Activated T-cell treated with anti-CD3 and anti-CD28 coated beads, Interleukin-2, amount 50 U/mL, for 4 hours (primary cell): ENCODE measurements at places on chromosomes 2 and 18. TPM values are rescaled to one million over a fixed set of nuclear protein-coding genes. Genes with fewer than 3 reads are reported as not detected.
A peak's percentile ranks its signal among the peaks of the same experiment; 100 is the strongest.

DNA sequence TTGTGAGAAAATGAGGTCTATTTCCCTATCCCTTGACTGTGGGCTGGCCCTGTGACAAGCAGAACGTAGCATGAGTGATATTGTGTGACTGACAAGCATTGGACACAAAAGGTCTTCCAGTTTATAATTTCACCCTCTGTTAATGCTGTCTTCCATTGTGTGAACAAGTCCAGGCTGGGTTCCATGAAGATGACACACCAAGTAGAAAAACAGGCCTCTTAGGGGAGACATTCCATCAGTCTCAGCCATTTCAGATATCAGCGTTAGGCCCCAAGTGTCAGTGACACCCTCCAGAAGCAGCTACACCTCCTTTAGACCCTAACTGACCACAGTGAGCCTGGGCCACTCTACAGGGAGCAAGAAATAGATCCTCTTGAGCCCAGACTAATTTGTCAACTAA lies 511.3 kb downstream of the FBXO15 start:
- no peak for DNase-seq

- DNase-seq: no peak
Measured at GRCh38 chr2:137523931-137524330, 440.3 kb upstream of the HNMT start.

GRCh38 chr2:11764920-11765319 lies 18.5 kb downstream of the LPIN1 start:
- DNase-seq: no peak

- DNase-seq: peak; percentile 56
Measured at GRCh38 chr18:63322908-63323634, 3.5 kb upstream of the BCL2 start.

DNA sequence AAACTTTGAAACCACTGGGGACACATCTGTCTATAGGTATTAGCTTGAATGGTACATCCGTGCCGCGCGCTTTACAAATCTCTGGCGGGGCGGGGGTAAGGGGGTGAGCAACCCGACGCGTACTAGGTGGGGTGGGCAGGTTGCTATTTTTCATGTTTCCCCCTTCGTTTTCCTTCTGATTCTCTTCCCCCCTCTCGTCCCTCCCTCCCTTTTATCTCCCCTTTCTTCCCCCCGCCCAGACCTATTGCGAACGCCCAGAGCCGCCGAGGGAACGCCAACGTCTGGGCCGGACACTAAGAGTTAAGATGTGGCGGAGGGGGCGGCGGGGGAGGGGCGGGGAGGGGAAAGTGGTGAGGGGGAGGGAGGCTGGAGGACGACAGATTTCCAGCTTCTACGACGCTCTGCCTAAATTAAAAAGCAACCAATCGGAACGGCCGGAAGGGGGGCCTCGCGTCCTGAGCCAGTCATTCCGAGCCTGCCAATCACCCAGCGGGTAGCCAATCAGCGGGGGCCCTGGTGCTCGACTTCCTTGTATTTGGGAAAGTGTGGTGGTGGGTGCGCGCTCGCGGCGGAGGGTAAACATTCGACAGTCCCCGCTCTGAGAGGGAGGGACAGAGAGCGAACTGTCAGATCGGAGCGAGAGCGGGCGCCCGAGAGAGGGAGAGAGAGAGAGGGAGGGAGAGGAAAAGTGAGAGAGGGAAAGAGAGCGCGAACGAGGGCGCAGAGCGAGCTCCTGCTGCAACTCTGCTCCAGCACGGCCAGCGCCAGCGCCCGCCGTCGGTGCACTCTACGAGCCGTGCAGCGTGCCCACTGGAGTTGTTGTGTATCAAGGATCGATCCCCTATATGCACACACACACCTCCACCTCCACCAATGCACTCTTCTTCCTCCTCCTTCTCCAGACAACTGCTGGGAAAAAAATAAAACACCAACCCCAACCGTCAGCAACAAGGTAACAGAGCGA lies at the start of gene POU3F3:
POU3F3 (plus strand) TSS at position 582 of the 964 bp plus-strand sequence. CDS start 1,396 bp downstream, outside the sequence.
- no peak for DNase-seq

- no peak for DNase-seq
Measured at GRCh38 chr18:24022161-24022560, 7.6 kb downstream of the TTC39C start.

The DNMT3A gene
- 106 TPM for total RNA-seq
